ENCODE measurements at places on chromosomes 2 and 18. TPM values are rescaled to one million over a fixed set of nuclear protein-coding genes. Genes with fewer than 3 reads are reported as not detected.
A peak's percentile ranks its signal among the peaks of the same experiment; 100 is the strongest.

The NEMP2 gene
- 2.8 TPM for total RNA-seq

The CHRND gene
- total RNA-seq: not detected

The CDH19 gene
- 12.1 TPM for total RNA-seq

The NUP35 gene
- total RNA-seq: 7.6 TPM

The ITGA4 gene
- 1.5 TPM for total RNA-seq

The SYT4 gene
- 1.9 TPM for total RNA-seq

The RAB6C gene
- total RNA-seq: 0.25 TPM

The NTSR2 gene
- total RNA-seq: not detected

DNA sequence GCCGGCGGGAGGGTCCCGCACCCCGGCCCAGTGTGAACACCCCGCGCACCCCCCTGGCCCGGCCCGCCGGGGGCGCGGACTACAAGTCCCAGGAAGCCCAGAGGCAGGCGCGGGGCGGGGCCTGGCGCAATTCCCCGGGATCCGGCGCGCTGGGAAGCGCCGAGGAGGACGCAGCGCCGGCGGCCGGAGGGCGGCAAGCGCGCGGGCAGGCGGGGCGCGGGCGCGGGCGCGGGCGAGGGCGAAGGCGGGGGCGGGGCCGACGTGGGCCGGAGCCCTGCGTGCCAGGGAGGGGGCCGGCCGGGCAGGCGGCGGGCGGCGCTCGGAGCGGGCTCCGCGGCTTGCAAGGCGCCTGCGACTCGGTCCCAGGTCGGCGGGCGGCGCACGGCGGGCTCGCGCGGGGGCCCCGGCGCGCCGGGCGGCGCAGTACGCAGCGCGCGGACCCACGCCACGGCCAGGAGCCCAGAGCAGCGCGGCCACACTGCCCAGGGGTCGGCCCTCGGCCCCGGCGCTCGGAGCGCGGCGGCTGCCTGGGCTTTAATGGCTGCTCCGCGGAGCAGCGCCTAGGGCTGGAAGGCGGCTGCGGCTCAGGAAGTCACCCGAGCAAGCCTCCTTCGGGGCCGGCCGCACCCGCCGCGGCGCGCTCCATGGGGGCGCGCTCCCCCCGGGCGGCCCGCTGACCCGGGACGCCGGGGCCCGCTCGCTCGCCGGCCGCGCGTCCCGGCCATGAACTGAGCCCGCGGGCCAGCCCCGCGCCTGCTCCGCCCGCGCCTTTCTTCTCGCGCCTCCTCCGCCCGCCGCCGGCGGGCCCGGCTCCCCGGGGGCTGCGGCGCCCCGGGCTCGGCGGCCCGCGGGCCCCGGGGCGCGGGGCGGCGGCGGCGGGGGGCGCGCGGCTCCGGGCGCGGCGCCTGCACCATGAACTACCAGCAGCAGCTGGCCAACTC lies at the start of gene AGAP1:
Gene AGAP1, plus strand, starts transcription at position 269 of the 941 bp plus-strand sequence.
- DNase-seq: peak; percentile 96

GRCh38 chr18:61502472-61502871 lies 169.2 kb downstream of the CDH20 start:
- no peak for DNase-seq

- DNase-seq: no peak
These were observed 14.8 kb downstream of the ERBB4 start for GRCh38 chr2:212523756-212524155.

DNA sequence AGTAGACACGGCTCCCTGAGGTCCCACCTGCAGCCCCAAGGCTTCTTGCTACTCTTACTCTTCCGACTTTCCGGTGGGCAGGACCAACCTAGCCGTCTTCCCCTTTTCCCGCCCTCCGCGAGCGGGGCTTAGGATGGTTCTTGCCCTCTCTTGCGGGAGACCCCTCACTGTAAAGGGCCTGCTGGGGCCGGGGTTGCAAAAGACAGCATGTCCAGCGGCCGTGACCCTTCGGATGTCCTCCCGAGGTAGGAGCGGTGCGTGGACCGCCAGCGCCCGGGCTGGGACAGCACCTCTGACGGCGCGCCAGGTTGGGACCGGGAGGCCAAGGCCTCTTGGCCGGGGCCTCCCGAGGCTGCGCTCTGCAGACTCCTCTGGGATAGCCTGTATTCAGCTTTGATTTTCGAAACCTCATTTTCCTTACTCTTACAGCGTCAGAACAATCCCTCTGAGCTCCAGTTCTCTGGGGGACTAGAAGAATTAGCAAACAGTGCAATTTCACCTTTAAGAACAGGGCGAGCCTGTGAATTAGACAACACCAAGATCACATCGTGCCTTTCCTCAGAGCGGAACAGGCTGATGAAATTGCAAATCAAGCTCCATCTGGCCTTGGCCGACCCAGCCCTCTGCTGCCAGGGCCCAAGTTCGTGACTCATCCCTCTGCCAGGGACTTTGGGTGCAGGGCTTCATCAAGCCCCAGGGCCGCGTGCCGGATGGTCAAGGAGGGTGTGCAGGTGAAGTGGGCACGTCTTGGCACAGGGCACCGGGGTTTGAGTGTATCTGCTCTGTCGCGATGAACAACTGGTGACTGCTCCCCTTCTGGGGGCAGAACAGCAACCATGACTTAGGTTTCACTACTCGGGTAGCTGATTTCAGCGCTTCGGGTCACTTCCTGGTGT lies 777 bp downstream of the MOCOS start:
- DNase-seq: peak; percentile 37

DNA sequence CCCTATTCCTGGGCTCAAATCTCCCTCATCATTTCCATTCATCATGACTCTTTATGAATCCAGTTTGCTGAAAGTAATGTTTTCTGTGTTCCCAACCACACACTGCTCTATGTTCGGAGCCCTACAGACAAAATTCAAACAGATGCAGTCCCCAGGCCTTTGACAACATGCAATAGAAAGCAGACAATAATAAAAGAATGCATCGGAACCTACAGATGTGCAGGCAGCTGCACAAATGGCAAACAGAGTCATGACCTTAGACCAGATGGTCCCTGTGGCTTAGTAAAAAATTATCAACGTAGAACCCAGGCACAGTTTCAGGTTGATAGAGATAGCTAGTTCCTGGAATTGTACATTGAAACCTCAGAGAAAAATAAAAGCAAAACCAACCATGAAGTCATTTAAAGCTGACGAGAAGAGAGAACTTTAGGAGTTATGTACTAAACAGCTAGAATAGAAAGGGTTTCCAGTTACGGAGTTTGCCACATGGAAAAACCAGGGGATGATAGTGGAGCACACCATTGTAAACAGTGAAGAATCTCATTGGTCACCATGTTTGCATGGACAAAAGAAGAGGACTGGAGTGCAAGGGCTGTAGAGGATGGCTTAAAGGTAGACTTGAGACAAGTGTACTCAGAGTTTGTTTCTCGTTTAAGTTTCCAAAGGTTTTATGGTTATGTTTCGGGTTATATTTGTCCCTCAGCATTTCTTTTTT lies 23.2 kb upstream of the ACVR1 start:
- no peak for DNase-seq

DNA sequence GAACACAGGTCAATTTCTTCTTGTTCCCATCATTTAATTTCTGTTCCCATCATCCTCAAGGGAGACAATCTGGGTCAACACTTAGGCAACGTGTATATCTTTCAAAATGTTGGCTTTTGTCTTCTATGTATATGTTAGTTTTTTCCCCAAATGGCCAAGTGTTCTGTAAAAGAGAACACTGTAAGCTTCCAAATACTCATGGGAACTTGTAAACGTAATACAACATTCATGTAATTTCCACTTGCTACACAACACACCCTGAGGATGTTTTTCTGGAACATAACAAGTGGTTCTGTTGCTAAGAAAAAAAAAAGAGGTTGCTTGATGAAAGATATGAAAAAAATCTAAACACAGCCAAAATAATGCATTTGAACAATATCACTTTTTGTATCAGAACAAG lies 149.1 kb downstream of the ATAD2B start:
- no peak for DNase-seq

- no peak for DNase-seq
These were observed 1.2 kb downstream of the PTPN4 start for GRCh38 chr2:119760956-119761275.

GRCh38 chr2:112154246-112155117 lies 16.3 kb downstream of the FBLN7 start:
- no peak for DNase-seq

DNA sequence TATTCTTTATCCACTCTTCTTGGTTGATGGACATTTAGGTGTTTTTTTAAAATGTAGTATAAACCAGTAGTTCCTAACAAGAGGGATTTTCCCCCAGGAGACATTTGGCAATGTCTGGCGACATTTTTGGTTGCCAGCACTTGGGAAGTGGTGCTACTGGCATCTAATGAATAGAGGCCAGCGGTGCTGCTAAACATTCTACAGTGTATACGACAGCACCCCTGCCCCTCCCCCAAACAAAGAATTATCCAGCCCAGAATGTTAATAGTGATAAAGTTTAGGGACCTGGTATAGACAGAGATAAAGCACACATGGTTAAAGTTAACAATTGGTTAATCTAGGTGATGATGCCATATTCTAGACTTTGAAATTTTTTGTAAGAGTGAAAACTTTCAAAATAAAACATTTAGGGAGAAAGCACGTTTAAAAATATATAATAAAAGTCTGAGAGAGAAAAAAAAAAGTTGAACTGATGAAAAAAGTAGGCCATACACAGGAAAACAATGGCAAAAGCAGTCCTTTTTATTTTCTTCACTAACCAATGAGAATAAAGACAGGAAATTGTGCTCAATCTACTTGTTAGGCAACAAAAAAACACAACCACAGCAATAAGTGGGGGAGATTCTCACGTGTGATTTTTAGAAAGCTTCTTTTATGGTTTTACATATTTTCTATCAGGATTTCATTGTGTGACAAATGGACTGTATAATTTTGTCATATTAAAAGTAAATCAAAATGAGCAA lies 14.8 kb downstream of the FBXO48 start:
- no peak for DNase-seq

GRCh38 chr2:68110102-68110501 lies 47.3 kb upstream of the C1D start:
- no peak for DNase-seq

DNA sequence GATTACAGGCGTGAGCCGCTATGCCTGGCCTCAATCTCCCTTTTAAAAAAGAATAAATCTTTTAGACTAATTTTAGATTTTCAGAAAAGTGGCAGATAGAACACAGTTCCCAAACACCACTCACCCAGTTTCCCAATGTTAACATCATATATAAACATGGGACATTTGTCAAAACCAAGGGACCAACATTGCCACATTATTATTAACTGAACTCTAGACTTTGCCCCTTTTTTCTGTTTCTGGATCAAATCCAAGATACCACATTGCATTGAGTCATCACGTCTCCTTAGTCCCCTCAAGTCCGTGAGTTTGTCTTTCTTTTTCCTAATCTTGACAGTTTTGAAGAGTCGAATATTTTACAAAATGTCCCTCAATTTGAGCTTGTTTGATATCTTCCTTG lies 2.4 kb downstream of the C2orf42 start:
- no peak for DNase-seq

DNA sequence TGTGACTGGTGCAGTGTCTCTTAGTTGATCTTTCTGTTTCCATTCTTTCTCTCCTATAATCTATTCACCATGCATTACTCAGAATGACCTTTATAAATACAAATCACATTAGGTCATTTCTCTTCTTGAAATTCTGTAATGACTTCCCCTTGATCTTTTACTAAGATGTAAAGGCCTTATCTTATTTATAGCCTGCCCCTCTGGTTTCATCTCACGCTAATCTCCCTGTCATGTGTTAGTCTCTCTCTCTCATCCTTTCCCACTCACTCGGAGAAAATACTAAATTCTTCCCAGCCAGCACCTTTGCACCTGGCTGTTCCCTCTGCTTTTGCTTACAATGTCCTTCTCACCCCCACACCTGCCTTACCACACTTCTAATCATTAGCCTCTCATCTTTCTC lies 530.8 kb downstream of the ADCYAP1 start:
- no peak for DNase-seq

DNA sequence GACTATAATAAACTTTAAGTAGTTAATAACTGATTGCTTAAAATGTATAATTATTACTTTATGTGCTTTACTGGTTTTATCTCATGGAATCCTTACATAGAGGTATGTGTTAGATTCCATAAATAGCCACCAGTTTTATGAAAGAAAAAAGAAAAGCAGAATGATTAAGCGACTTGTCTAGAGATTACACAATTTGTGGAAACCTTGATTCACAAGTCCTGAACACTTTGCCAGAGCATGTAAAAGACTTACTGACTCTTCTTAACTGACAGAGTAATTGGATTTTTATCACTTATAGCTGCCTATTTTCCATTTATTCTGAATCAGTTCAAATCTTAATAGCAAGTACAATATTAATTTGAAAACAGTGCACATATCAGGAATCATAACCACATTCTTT lies 448.7 kb upstream of the NETO1 start:
- no peak for DNase-seq

DNA sequence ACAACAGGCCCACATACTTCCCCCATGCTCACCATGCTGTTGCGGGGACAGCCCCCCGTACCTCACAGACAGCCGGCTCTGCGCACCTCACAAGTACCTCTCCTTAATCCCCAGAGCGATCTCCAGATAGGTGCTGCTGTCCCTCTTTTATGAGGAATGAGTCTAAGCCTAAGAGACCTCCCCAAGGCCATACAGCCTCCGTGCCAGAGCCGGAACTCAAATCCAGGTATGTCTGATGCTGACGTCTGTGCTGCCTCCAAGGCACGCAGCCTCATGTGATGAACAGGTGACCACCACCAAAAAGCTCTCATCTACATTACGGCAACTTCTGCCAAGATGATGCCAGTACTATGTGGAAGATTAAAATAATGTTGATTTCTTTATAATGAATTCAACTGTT lies 85.2 kb downstream of the EIPR1 start:
- peak; percentile 11 for DNase-seq

GRCh38 chr2:212227755-212228154 lies 310.8 kb downstream of the ERBB4 start:
- DNase-seq: peak; percentile 27

DNA sequence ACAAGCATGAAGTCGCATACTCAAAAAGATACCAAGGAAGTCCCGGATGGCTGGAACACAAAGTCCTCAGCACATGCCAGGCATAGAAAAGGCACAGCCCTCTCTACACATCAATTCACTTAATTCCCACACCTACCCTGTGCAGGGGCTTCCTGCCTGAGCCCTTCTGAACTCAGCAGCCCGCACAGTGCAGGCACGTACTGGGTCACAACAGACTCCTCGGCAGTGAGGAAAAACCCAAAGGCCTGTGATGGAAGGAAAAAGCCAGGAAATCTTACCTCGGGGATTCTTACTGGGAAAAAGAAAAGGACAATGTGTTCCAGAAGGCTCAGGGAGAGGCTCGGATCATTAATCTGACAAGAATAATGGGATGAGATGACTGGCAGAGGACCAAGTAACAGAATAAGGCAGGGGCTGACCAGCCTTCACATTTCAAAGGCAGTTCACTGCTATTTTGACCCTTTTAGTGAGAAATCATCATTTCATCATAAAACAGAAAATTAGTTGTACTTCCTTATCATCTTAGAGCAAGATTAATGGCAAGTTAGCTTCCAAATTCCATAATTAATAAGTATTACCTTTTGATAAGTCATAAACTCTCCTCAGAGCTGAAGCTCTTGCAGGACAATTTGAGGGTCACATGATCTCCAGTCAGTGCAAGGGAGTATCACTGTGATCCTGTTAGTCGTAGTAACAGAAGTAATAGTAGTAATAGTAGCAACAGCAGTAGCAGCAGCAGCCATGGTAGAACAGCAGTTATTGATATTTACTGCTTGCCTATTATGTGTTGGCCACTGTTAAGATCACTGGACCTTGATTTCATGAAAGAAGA lies 87.4 kb downstream of the STK39 start:
- no peak for DNase-seq

Data from left ventricle myocardium superior (tissue), 1 donor.